ENCODE measurements at places on chromosomes 1 and 21. TPM values are rescaled to one million over a fixed set of nuclear protein-coding genes. Genes with fewer than 3 reads are reported as not detected.

The C1orf21 gene
- 8.2 TPM for total RNA-seq

The MAP1LC3C gene
- total RNA-seq: not detected

The OR2L13 gene
- total RNA-seq: not detected

The SPRR5 gene
- not detected for total RNA-seq

The TTLL10 gene
- total RNA-seq: not detected

The AGO3 gene
- 30.0 TPM for total RNA-seq

- H3K27me3 ChIP-seq: no peaks in the 10 kb centered on the region
- no peaks in the 10 kb centered on the region for H3K36me3 ChIP-seq
Measured at GRCh38 chr1:193827516-193827915, 641.1 kb upstream of the B3GALT2 start.

GRCh38 chr1:241391926-241392710 lies 35.1 kb upstream of the RGS7 start:
- no peaks in the 10 kb centered on the region for H3K36me3 ChIP-seq
- H3K27ac ChIP-seq: no peak overlapping the region
- H3K27me3 ChIP-seq: no peaks in the 10 kb centered on the region
- DNase-seq: no peak
- H3K4me1 ChIP-seq: no peaks in the 10 kb centered on the region
- no peak overlapping the region for H3K4me3 ChIP-seq

GRCh38 chr1:43499898-43500297 lies 30.8 kb upstream of the PTPRF start:
- H3K27ac ChIP-seq: no peak overlapping the region
- no peaks in the 10 kb centered on the region for H3K27me3 ChIP-seq
- no peaks in the 10 kb centered on the region for H3K36me3 ChIP-seq
- DNase-seq: no peak
- H3K4me3 ChIP-seq: no peak overlapping the region

DNA sequence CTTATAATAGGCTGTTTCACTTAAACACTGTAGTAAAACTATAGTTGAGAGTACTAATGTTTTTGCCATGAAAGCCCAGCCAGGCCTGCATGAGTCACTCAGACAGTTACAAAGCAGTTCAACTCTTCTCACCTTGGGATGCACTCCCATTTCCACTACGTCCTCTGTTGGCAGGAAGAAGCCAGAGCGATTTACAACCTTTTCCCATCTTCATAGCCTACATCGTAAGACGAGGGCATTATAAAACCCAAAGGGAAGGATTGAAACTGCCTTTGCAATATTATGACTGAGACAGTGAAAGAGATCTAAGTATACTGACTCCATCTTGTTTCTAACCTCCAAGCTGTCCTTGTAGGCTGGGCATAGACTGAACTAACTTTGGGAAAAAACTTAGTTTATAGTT lies 71.8 kb upstream of the CSF1 start:
- no peaks in the 10 kb centered on the region for H3K27me3 ChIP-seq
- H3K4me3 ChIP-seq: no peak overlapping the region
- no peaks in the 10 kb centered on the region for H3K36me3 ChIP-seq
- H3K27ac ChIP-seq: no peak overlapping the region
- no peaks in the 10 kb centered on the region for H3K4me1 ChIP-seq

- H3K4me3 ChIP-seq: no peak overlapping the region
- H3K36me3 ChIP-seq: peaks cover 17% of the 10 kb centered on the region
- no peaks in the 10 kb centered on the region for H3K4me1 ChIP-seq
- no peaks in the 10 kb centered on the region for H3K27me3 ChIP-seq
- H3K27ac ChIP-seq: no peak overlapping the region
Measured at GRCh38 chr1:229641306-229641705, 15.3 kb downstream of the URB2 start.

DNA sequence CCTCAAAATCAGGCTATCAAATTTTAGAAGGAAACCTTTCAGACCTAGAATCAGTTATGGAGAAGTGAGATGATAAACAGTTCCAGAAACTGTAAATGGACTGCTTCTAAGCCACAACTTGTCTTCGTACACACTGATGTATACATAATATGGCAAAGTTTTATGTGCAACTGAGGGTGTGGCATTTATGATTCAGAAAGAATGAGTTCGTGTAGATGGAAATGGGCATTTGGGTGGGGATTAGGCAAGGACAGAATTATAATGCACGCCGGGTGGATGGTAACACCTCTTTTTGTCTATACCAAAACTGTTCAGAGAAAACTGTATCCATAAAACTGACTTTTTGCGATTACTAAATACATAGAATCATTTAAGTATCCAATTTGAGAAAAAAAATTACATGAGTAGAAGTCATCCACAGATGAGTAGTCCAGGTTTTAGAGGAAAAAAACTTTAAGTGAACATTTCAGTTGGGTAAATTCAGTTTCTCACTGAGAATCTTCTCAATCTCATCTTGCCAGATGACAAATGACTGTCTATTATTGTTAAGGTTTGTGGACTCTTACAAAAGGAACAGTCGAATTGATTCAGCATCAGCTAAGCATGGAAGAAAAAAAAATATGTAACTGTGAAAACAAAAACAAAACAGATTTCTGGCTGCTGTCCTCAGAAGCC lies 22.5 kb downstream of the ERRFI1 start:
- no peak overlapping the region for H3K4me3 ChIP-seq
- no peak for DNase-seq
- H3K4me1 ChIP-seq: no peaks in the 10 kb centered on the region
- no peak overlapping the region for H3K27ac ChIP-seq

DNA sequence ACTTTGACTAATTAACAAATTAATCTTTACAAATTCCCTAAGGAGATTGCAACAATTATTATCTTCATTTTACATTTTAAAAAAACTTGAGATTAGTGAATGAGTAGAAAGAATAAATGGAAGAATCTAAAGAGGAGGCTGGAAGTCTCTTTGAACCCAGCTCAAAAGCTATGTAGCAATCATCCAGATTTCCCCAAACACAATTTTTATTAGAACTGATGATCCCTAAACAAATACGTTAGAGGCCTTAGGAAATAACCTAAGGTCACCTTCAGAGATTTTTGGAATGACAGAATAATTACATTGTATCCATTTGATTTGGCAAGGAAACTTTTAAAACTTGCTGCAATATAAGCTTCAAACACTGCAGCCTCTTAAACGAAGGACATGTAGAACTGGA lies 242.4 kb upstream of the LYPLAL1 start:
- H3K27ac ChIP-seq: no peak overlapping the region
- H3K4me1 ChIP-seq: no peaks in the 10 kb centered on the region
- no peaks in the 10 kb centered on the region for H3K36me3 ChIP-seq
- no peaks in the 10 kb centered on the region for H3K27me3 ChIP-seq
- no peak for DNase-seq

GRCh38 chr1:198318085-198318484 lies 161.3 kb downstream of the NEK7 start:
- H3K27ac ChIP-seq: no peak overlapping the region
- no peak for DNase-seq
- no peak overlapping the region for H3K4me3 ChIP-seq
- no peaks in the 10 kb centered on the region for H3K27me3 ChIP-seq
- no peaks in the 10 kb centered on the region for H3K4me1 ChIP-seq

DNA sequence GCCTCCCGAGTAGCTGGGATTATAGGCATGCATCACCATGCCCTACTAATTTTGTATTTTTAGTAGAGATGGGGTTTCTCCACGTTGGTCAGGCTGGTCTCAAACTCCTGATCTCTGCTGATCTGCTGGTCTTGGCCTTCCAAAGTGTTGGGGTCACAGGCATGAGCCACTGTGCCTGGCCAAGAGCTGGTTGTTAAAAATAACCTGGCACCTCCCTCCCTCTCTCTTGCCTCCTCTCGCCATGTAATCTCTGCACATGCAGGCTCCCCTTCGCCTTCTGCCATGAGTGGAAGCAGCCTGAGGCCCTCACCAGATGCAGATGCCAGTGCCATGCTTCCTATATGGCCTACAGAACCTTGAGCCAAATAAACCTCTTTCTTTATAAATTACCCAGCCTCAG lies 74.7 kb upstream of the TLR5 start:
- H3K4me3 ChIP-seq: no peak overlapping the region
- no peak for DNase-seq
- H3K27ac ChIP-seq: no peak overlapping the region
- no peaks in the 10 kb centered on the region for H3K27me3 ChIP-seq

- no peak for DNase-seq
- no peak within 1 kb of the TSS for H3K27ac ChIP-seq
- no peaks in the 10 kb centered on the region for H3K27me3 ChIP-seq
- no peak within 1 kb of the TSS for H3K4me3 ChIP-seq
- no peaks in the 10 kb centered on the region for H3K36me3 ChIP-seq
Measured at GRCh38 chr1:204685236-204686006, at the start of gene LRRN2. Gene LRRN2 (minus strand): TSS chr1:204685738. CDS start chr1:204619992, 65,746 bp downstream.

Data from CD8-positive, alpha-beta memory T cell (primary cell).